ENCODE measurements at places on chromosomes 1 and 21.

DNA sequence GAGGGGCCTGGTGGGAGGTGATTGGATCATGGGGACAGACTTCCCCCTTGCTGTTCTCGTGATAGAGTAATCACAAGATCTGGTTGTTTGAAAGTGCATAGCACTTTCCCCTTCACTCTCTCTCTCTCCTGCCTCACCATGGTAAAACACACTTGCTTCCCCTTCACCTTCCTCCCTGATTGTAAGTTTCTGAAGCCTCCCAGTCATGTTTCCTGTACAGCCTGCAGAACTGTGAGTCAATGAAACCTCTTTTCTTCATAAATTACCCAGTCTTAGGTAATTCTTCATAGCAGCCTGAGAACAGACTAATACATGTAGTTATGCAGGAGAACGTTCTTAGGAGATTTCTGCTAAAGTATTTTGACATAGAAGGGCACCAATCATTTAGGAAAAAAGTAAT, 59.9 kb upstream of the FBXO28 start:
- DNase-seq: no peak

GRCh38 chr1:209106237-209106741, 477.2 kb upstream of the CAMK1G start:
- no peak for DNase-seq

GRCh38 chr1:10161541-10162290, 48.7 kb upstream of the KIF1B start:
- DNase-seq: no peak

DNA sequence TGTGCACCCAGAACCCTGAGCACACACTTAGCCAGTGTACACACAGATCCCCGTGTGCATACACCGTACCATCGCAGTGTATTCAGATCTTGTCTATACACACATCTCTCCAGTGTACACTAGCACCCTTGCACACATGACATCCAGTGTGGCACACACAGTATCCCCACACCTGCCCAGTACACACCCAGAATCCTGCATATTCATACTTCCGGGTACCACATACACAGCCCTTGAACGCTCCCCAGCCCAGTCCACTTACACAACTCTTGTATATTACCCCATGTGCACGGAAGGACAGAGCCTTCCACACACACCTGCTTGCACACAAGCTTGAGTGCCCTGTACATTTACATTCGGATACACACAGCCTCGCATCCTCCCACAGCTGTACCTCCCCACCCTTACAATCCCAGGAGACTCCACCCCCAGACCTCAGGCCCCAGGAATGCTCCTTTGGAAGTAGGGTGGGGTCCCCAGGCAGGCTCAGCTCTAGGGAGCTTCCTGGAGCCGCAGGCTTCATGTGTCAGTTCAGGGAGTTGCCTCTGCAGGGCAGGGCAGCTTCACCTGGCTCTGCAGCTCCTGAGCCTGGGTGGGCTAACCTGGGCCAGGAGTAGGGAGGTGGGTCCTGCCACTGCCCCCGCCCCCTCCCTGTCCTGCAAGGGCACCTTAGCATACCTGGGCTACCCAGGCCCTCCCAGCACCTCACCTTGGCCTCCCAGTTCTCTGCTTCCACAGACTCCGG, 46.2 kb downstream of the AHDC1 start:
- no peak for DNase-seq
